Suppressor macrophage (primary cell): ENCODE measurements at places on chromosomes 6 and 20.

DNA sequence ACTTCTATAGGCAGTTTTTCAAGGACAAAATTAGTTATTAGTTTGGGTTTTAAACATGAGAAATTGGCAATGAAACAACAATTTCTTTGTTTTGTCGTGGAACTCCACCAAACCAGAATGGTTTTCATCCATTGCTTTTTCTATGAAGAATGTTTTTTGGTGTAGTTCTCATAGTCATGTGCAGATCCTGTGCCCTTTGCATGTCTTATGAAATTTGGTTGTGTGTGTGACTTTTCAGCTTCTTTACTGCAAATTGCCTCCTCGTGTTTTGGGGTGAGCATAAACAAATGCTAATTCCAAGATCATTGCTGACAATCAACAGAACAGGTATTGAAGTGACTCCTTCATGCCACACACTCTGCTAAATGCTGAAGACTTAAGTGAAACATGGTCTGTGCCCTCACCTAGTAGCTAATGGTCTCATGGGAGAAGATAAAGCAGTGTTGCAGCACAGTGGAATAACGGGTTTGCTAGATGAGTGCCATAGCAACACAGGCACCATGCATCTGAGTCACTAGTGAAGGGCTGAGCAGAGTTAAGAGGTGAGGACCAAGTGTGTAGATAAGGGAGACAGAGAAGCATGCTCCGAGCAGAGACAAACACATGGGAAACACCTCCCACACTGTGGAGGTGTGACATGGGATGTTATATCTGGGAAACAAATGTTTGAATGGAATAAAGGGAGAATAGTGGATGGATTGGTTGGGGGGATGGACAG is 120.0 kb downstream of the SLC16A10 start:
- DNase-seq = peak; percentile 22

DNA sequence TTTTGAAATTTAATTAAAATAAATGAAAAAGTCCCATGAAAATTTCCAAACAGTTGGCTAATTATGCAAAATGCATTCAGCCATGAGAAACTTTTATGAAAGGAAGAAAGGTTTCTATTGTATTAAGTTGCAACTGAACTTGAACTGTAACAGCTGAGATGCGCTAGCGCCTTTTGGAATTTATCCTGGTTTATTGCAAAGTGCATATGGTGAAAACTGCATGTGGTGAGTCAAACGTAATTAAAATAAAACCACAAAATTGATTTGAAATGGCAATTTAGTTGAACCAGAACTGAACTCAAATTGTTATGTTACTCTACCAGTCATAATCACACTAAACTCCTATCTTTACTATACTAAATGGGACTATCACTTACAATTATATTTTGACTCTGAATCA is 46.4 kb upstream of the COL21A1 start:
- DNase-seq = no peak

- no peak for DNase-seq
Observed at GRCh38 chr20:32168184-32168910, 39.2 kb downstream of the PLAGL2 start.

- DNase-seq = no peak
Observed at GRCh38 chr20:41599699-41600104, 18.5 kb downstream of the CHD6 start.

DNA sequence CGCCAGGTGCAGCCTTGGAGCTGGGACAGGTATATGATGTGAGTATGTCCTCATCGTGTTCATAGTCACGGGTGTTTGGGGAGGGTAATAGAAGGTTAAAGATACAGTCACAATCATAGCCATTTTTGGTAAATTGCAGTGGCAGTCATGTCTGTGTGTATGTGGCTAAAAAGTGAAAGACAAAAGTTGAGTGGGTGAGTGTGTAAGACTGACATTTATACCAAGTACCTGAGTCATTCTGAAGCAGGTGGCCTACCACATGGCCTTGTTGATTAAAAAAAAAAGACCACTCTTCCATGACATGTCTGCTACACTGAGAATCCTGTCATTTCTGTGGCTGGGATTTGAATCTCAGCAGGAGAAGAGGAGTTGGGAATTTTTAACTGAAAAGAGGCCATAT is 181.9 kb downstream of the SCP2D1 start:
- no peak for DNase-seq

DNA sequence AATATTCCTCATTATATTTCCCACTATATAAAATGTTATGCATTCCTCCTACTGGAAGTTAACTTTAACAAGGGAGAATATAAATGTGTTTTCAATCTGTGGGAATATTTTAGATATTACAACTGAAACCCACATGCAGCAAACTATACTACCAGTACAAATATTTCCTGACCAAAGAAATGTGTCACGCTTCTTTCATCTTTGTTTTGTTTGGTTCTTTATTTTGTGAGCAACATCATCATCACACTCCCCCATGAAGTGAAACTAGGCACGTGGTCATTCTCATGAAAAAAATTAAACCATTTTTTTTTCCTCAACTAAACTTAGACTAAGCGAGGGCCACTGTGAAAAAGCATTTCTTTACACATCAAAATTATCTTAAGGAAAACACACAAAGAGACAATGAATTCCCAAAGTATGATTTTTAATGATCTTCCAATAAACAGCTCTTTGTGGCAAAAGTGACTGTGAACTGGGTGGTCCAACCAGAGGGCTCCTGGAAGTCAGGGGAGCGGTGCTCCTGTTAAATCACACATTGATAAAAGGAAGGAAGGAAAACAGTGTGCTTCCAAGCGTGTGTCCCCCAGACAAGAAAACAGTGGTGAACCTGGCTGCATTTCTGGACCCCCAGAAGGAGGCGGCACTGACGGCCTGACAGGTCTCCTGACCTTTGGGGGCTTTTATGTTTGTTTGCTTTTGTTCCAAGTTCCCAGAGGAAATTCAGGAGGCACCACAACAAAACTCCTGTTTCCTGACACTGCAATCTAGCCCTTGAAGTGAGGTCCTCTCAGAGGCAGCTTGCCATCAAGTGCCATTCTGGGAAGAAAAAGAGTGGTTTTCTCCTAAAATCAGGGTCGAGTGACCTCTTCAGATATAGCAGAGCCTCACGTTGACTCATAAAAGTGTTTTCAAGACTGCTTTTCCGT is 166.8 kb upstream of the FOXQ1 start:
- no peak for DNase-seq

DNA sequence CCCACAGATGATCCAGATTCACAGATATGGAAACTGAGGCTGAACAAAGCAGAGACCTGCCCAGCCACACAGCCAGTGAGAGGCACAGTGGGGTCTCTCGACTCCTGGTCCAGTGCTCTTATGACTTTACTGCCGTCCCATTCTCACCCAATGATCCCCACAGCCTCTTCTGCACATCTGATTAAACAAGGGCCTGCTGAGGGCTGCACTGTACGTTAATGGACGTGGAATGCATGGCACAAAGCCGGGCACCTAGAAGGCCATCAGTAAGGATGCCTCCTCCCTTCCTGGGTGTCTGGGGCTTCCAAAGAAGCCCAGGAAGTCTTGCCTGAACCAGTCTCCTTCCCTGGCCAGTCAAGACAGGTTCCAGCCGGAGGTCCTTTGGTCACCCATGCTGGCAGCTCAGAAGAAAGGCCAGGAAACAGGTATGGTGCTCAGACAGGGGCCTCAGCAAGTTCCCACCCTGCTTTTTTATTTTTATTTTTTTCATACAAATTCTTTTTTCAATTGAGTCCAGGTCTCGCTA is 3.8 kb downstream of the TFEB start:
- no peak for DNase-seq

DNA sequence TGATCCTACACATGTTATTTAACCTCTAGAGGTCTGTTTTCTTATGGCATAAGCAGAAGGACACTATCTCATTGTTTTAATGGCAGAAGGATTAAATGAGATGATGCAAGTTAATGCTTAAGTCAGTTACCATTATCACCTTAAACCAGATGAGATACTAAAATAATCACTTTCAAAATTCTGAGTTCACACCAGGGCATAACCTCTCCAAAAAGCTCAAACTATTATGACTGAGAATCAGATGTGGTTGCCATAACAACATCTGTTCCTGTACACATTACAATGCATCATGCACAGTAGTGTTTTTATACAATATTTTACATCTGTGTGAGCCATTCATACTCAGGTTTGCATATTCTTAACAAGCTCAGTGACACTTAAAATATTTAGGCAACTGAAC is 10.2 kb downstream of the ADNP start:
- no peak for DNase-seq
